ENCODE measurements at places on chromosomes 7 and 10.

GRCh38 chr7:64869912-64870562, 33.0 kb upstream of the ZNF273 start:
- DNase-seq: no peak

GRCh38 chr7:30596014-30596641, 1.4 kb downstream of the GARS1 start:
- no peak for DNase-seq

DNA sequence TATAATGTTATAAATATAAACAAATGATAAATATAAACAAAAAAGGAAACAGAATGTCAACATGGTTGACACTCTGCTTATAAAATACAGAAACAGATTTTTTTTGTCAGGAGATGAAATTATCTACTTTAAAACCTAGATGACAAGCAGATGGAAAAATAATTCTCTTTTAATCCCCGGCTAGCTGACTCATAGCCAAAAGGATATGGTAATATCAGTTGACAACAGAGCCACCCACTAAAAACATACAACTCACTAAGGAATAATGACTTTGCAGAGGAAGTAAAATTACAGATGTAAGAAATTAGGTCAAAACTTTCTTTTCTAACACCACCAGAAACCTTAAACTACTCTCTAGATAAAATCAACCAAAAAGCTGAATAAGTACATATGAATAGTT, 131.1 kb upstream of the ABCB5 start:
- DNase-seq: no peak

DNA sequence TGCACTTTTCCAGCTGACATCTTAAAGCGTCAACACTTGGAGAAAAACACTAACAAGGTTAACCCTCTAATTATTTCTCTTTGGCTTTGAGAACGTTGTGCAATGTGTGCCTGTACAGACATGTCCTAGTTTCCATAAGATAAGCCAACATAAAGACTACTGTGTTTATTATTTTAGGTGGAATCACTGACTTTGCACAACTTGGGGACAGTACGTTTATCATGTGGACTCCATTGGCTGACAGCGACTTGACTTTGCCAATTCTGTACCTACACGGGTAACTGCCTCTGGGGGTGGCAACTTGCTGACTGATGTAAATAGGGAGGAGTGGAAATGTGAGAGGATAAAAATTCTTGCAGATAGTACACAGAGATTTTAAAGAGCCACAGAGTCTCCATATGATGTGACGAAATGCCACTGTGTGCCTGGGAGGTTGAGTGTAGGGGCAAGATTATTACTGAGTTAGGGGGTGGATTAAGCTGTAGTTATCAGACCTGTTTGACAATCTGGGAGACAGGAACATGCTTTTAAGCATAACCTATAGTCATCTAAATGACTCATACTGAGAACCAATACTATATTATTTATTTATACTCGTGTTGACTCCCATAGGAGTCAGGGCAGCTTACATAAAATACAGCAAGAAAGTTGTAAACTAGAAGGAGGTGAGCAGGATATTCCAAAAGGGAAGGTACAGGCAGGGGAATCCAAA, 21.0 kb downstream of the SLC13A4 start:
- DNase-seq: no peak
